ENCODE measurements at places on chromosomes 2 and 18.

GRCh38 chr2:101396316-101396717, 9.0 kb upstream of the CREG2 start:
- DNase-seq, result no peak

DNA sequence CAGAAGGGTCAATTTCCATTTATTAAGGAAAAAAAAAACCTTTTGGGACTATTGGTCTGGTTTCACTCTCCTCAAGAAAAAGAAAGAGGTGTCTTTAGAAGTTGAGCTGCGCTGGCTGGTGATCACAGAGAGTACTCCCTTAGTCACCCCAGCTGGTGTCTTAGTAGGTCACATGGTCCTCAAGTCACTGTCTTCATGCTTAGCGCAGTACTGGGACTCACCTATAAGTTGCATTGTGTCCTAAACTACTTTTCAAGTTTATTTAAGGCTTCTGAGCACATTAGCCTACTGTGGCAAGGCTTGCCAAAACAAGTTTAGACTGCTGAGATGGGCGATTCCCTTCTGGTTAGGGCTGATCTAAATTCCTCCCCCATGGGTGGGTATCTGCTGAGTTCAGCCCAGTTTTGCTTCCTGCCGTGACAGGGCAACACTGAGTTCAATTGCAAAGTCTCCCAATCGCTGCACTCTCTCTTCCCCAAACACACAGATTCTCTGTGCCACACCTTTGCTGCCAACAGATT, 824.9 kb upstream of the CRIM1 start:
- DNase-seq, result no peak

DNA sequence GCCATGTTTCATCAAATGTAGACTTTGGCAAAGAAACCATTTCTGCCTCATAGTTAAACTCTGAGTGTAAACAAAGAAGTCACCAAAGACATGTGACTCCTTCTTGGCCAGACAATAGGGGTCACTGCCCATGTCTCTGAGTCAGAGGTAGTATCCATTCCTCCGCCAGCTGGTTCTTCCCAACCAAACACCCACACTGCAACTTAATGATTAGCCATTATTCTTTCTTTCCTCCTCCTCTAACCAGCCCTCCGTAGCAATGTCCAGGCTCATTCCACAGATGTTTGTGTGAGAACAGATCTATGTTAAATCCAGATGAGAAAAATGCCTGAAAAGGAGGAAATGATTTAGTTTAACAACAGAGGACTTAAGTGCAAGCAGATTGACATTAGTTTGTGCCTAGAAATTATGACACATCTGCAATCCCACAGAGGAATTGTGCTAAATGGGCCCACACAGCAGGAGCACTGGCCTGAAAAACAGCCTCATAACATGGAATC, 127.9 kb upstream of the SH3BP4 start:
- DNase-seq, result no peak

DNA sequence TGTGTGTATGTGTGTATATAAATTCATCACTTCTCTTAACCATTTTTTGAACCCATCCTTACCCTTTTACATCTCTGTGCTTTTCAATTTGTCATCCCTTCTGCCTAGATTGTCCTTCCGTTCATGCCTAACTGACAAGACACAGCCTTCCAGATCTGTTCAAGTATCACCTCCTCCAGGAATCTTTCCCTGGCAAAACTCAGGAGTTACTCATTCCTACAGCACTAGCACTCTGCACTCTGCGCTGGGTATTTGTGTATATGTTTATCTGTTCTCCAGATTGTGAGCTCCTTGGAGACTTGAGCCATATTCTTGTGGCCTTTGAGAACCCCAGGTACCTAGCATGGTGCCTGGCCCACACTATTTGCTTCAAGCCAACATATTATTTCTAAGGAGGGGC, 26.8 kb upstream of the ASXL2 start:
- DNase-seq, result no peak

- peak; percentile 33 for DNase-seq
These were observed 4.1 kb downstream of the PDCD1 start for GRCh38 chr2:241854342-241855244.

DNA sequence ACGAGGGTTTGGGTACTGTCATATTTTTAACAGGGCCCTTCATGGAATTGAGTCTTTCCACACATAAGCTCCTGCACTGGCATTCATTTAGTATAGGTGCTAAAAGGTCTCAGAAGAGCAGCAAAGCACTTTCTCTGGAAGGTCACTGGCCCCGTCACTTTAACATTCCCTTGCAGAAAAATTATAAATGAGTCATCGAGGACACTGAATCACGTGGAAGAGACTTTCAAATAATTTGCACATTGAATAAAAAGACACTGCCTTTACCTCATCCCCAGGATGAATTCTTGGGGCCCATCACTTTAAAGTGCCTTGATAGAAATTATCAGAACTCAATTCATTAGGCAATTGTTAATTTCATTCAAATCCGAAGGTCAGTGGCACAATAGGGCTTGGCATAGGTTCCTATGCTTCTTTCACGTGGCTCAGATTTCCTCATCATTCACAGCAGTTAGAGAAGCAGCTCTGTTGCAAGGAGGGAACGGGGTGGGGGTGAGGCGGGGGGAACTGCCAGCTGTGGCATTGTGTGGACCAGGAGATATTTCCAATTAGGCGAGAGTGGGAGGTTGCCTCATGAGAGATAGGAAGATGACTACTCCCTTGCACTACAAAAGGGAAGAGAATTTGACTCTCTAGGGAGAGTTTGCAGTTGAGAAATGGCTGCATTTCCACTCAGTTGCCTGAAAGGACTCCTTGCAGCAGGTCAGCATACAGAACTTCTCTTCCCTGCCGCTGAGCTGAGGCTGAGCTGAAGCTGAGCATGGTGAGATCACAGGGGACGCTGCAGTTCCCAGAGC, 86.3 kb upstream of the NPAS2 start:
- DNase-seq, result no peak

DNA sequence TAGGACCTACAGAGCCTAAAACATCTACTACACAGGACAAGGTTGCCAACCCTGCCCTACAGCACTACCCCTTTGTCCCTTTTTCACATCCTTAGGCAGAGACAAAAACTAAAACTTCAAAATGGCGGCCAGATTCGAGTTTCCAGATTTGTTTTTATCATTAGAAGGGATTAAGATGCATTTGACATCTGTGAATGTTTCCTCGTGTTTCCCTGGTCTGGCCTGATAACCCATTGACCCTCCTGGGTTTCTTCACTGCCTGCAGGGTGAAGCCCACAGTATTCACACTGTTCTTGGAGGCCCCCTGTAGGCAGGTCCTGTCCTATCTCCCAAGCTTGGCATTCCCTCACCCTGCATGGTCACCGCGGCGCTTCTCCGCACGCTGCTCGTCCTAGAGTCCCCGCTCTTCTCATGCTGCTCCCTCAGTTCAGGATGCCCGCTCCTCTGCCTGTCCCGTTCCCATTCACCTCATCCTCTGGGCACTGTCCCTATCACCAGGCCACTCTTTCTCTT, 67.6 kb downstream of the TPGS2 start:
- no peak for DNase-seq

- DNase-seq, result no peak
These were observed 20.6 kb downstream of the KCMF1 start for GRCh38 chr2:84991404-84992160.

DNA sequence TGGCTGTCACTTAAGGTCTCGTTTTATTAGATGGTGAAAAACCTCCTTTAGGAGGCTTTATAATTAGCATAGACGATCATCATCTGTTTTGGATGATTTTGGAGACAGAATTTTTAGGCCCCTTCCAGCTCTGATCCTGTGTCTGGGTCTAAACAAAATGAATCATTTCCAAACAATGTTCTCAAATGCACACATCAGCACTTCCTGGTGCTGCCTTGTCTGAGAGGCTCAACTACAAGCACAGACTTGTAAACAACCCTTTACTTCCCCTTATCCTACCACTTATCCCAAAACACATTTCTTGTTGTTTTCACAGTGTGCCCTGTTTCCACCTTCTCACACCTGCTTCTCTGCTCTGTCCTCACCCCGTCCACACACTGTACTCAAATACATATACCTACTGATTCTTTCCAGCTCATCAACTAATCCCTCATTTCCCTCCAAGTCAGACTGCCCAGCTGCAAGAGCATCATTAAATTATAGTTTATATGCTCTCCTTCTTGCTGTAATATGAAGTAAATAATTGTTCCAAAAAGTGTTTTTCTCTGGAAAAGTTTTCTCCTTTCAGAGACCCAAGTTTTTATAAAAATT, 71.2 kb upstream of the COL3A1 start:
- DNase-seq, result no peak

DNA sequence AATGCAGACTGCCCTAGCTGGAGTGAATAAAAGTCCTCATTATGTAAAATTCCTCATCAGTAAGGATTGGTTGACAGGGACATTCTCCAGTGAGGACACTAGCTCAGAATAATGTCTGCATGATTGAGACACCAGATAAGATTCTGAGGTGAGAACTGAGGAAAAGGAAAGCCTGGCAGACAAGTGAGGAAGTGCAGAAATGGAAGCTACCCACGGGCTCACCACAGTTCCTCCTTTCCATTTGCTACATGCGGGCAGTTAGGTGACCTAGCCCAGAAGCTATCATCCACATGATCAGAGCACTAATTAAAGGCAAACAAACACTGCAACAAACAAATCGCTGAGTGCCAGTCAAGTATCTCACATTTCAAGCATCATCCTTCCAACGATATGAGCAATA, 27.7 kb downstream of the NETO1 start:
- DNase-seq, result no peak

DNA sequence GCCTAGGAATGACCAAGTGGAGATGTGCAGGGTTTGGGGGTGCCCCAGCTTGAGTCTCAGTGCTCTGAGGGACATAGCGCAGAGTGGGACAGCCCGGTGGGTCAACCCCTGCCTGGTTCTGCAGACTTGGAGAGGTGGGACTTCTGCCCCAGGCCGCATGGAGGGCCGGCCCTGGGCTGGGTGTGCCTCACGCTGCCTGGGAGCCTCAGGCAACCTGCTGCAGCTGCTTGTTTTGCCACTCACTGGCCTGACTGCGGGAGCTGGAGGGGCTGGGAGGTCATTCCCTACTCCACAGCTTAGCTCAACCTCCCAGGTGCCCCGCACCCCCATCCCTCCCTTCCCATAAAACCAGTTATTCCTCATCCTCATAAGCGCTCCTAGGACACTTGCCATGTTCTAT, 33.1 kb downstream of the ODC1 start:
- DNase-seq, result no peak

DNA sequence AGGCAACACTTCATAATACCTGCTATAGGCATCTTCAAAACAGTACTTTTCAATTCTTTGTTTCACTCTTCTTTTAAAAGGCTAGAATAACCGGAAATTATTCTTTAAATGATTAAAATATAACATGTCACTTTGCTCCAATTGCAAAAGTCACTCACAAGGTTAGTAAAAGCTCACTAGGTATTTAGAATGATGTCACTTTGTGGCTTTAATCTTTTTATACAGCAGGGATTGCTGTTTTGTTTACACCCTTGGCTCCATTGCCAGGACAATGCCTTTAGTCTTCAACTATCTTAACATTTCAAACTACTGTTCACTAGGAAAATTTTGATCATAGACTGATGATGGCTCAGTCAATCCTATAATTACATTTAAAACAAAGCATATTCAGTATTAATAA, 157.1 kb downstream of the BAZ2B start:
- DNase-seq, result no peak

DNA sequence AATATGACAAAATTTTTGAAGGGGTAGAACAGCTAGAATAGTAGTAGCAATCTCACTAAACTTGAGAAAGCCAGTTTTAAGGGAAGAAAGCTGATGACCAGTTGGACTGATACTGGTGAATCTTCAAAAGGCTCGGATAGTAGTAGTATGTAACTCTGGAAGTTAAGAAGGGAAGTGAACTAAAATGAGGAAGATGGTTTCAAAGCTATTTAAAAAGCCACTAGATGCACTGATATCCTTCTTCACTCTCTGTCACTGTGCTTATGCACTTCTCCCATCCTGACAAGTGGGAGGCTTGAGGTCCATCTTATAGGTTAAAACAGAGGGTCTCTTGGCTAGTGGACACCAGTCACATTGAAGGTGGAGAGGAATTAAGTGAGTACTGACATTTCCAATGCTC, 141.1 kb downstream of the NCOA1 start:
- DNase-seq, result no peak

GRCh38 chr2:181241797-181242196, 215.4 kb upstream of the ITGA4 start:
- DNase-seq, result no peak

DNA sequence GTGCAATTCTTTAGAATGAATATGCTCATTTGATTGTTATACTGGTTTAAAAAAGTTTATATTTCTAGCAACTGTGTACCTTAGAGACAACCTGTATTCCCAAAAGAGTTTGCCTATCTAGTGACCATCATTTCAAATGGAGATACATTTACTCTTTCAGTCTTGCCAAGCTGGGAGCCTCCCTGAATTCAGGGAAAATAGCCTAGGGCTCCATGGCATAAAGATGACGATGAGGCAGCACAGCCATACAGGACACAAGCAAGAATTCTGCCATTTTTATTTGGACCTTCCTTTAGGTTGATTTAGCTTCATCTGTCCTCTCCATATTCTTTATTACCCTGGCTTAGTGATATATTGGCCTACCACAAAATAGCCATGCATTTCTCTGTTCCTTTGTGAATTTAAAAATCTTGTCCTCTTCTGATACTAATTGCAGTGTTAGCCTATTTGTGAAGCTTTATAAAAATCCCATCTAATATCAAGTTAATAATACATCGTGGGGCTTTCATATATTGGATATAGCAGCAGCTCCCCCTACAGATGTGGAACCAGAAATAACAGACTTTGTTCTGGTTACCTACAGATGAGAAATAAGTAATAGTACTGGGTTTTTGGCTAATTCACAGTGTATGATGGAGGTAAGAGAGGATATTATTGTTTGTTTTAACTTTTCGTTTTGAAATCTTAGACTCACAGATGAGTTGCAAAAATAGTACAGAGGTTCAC, 1661.9 kb upstream of the PIK3C3 start:
- peak; percentile 27 for DNase-seq

DNA sequence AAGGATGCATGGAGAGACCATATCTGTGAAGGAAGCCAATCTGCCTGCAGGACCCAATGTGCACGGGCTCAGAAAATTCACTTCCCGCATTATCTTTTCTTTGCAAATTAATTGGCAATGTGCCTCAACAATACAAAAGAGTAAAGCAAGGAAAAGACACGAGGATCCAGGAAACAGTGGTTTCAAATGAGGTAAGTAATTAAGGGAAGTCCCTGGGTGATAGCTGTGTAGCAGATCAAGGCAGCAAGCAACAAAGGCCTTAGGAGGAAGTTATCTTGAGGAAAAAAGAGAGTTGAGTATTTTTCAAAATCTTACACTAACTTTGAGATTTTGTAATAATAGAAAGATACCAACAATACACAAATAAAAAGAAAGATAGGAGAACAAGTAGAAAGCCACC, 44.3 kb upstream of the TGIF1 start:
- DNase-seq, result no peak

DNA sequence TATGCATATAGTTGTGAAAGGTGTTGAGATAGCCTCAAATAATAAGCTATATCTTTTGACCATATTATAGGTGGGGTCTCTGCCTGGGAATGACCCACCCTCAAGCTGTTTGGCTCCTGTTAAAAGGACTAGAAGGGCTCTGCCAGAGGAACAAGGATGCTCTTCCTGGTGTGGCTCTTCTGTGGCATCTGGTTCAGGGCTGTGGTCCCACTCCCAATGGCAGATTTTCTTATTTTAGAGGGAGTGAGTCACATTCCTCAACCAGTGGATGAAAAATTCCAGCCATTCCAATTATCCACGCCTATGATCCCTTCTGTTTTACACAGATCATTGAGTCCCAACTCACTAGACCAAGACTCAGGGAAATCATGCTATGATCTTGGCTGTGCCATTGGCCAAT, 119.9 kb downstream of the PARD3B start:
- no peak for DNase-seq
